Retina (tissue), 1 donor: ENCODE measurements at places on chromosomes 4 and X.

DNA sequence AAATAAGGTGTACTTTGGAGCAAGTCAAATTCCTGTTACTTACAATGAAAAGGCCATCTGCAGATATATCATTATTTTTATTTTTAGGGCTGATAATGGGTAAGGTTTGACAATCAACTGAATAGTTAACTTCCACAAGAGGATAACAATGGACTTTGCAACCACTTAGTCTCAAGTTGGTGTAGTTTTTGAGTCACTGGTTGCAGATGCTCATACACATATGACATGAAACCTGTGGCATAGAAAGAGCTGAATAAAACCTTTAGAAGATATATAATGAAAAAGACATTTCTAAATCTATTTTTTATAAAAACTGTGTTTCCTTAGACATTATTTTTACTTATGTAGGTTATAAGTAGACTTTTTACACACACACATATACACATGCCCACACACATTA, 2110.9 kb downstream of the PCDH7 start:
- no peak for DNase-seq

DNA sequence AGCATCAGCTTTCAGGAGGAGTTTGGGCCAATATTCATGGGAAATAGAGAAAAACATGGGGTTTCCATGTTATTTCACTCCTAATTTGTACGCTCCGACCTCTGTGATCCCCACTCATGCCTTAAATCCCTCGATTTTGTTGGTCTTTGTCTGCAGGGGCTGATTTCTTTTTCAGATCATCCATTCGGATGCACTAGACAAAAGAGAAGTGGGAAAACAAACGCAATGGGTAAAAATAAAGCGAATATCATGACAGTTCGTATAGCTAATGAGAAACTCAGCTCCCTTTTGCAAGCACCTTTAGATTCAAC, 139.1 kb upstream of the PLAC1 start:
- DNase-seq: no peak

- DNase-seq: no peak
Measured at GRCh38 chr4:8188743-8189550, 10.1 kb upstream of the SH3TC1 start.

- no peak for DNase-seq
Measured at GRCh38 chr4:152926959-152927358, 9.2 kb upstream of the FHDC1 start.

GRCh38 chr4:70979445-70980008, 13.9 kb upstream of the DCK start:
- DNase-seq: no peak

- DNase-seq: no peak
Measured at GRCh38 chrX:12824944-12825343, 33.7 kb downstream of the PRPS2 start.

GRCh38 chrX:79368441-79368840, 1.3 kb upstream of the ITM2A start:
- DNase-seq: no peak

GRCh38 chr4:57156242-57156990, 46.2 kb upstream of the IGFBP7 start:
- no peak for DNase-seq

GRCh38 chr4:6703786-6704185, 5.9 kb downstream of the MRFAP1L1 start:
- no peak for DNase-seq

DNA sequence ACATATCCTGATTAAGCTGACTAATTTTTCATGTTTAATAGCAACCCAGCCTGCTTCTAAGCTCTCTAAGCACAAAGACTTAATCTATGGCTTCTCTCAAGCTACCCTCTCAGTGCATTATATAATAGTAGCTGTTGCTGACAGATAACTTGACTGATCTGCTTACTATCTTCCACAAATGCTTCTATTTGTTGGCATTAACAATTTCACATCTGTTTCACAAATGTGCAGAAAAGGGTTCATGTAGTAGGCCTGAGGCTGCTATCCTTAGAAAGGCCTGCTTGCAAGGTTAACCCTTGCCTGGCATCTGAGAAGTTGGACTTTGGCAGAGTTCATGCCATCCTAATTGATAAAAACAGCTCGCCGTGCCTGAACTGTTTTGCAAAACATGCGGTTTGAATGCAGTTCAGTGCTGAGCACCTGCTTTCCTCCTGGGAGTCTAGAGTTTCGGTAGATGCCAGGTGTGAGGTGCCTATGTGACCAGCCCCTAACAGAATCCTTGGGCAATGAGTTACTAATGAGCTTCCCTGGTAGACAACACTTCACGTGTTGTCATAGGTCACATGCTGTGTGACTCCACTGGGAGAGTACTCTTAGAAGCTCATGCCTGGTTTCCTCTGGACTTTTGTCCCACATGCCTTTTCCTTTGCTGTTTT, 68.4 kb downstream of the NSG1 start:
- no peak for DNase-seq

DNA sequence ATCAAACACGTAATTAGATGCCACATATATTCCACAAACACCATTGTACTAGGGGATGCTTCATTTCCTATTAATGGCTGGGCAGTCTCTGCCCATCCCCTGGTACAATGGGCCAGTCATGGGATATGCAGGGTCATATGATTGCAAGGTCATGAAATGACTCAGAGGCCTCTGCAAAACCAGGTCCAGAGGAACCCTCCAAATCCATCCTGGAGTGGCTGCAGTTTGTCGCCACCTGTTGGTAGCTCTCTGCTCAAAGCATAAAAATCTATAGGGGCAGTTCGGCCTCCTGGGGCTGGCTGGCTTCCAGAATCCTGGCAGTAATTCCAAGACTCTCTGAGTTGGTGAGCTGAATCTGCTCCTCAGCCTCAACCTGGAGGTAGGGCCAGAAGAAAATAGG, 22.9 kb upstream of the PUDP start:
- no peak for DNase-seq

- DNase-seq: no peak
Measured at GRCh38 chrX:40871385-40872082, 136.2 kb upstream of the MED14 start.

GRCh38 chrX:53075011-53075410, 7.2 kb upstream of the TSPYL2 start:
- peak; percentile 21 for DNase-seq

GRCh38 chr4:37754410-37755185, 68.4 kb upstream of the RELL1 start:
- DNase-seq: no peak

DNA sequence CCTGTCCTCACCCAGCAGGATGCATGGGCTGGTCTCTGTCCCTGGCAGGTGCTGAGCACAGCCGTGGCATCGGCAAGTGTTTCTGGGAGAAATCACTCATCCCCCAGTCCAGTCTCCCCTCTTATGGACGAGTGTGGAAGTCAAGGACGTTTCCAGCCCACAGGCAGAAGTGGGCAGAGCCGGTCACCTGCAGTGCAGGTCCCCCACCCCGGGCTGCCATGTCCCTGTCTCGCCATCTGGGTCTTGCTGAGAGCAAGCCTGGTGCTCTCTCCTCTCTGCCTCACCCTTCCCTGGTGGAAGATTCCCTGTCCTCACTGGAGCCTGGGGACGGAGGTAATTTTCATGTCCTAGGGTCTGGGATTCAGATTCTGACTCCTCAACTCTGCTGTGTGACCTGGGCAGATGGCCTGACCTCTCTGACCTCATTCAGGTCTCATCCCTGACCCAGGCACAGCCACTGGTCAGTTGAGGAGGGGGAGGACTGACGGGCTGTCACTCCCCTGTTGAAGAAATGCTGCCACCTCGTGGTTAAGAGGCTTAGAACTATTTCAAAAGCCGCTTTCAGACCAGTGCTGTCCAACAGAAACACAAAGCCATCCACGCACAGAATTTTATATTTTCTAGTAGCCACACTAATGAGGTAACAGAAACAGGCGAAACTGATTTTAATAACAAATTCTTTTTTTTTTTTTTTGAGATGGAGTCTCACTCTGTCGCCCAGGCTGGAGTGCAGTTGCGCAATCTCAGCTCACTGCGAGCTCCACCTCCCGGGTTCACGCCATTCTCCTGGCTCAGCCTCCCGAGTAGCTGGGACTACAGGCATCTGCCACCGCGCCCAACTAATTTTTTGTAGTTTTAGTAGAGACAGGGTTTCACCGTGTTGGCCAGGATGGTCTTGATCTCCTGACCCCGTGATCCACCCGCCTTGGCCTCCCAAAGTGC, 1.8 kb downstream of the CPZ start:
- DNase-seq: peak; percentile 80

DNA sequence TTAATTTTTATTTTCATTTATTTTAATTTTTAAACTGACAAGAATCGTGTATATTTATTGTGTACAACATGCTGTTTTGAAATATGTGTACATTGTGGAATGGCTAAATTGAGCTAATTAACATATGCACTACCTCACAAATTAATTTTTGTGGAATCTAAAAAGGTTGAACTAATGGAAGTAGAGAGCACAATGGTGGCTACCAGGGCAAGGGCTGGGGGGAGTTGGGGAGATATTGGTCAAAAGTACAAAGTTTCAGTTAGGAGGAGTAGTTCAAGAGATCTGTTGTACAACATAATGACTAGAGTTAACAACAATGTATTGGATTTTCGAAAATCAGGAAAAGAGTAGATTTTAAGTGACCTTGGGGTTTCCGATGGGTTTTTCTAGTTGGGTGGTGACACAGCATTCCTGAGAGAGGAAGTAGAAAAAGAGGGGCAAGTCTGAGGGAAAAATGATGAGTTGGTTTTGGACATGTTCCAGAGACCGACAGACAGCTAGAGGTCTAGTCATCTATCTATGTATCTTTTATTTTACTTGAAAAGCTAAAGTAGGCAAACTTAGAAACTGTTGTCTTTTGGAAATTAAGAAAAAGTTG, 23.2 kb downstream of the APOO start:
- no peak for DNase-seq

- DNase-seq: no peak
Measured at GRCh38 chrX:131424895-131425294, 119.0 kb upstream of the OR13H1 start.

DNA sequence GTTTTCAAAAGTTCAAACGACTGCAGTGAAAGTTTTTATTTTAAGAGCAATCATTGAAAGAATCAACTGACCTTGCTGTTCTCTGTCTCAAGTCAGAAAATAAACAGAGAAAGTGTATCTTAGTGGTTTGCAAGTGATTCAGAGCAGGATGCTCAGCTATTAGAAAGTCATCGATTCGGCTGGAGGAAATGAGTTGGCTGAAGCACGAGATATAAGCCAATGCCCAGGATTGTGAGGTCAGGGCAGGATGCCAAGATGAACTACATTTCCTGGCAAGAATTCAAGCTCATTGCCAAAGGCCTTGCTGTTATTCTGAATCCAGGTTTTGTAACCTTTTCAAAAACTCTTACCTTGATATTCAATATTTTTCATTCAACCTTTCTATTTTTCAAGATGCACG, 541.4 kb upstream of the BOD1L1 start:
- DNase-seq: no peak

GRCh38 chr4:117135634-117136354, 50.4 kb upstream of the TRAM1L1 start:
- no peak for DNase-seq

DNA sequence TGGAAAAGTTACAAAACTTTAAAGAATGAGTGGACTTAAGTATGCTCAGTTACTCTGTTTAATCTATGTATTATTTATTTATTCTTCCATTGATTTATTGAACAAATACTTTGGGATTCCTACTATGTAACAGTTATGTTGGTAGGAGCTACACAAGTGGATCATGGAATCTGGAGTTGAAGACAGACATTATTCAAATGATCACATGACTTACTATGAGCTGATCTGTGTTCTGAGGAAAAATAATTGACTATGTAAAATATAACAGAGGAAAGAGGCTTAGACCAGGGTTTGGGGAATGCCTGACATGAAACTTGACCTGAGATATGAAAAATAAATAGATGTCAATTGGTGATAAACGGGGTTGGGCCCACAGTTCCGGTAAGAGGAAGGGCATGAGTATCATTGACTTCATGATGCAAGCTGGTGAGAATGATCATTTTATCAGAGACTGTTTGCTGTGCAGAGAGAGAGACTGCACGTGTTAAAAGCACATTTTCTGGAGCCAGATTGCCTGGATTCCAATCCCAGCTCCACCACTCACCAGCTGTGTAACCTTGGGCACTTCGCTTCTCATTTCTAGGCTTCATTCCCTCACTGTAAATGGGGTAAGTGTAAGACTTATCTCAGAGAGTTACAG, 179.0 kb downstream of the SPCS3 start:
- DNase-seq: no peak

- DNase-seq: no peak
Measured at GRCh38 chrX:115582616-115583495, 21.9 kb downstream of the PLS3 start.

- no peak for DNase-seq
Measured at GRCh38 chr4:184896868-184897715, 71.3 kb upstream of the ACSL1 start.

GRCh38 chr4:83036991-83037665, 2.1 kb downstream of the COPS4 start:
- DNase-seq: no peak

DNA sequence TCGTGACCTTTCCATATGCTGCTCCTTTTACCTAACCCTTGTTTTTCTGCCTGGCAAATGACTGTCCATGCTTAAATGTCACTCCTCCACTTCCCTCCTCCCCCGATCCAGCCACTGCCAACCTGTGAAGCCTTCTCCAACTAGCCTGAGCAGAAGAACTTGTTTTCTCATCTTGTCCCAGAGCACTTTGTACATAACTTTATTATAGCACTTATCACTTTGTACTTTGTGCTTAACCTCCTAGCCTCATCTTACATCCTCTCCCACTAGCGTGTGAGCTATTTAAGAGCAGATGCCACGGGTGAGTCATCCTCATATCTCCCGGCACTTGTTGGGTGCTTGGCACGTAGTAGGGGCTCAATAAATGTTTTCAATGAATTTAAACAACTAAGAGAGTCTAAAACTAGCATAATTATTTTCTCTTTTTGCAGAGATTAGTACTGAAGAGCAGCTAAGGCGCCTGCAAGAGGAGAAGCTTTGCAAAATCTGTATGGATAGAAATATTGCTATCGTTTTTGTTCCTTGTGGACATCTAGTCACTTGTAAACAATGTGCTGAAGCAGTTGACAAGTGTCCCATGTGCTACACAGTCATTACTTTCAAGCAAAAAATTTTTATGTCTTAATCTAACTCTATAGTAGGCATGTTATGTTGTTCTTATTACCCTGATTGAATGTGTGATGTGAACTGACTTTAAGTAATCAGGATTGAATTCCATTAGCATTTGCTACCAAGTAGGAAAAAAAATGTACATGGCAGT, 46.9 kb downstream of the XIAP start:
- no peak for DNase-seq

GRCh38 chr4:139630991-139631390, 34.6 kb upstream of the MGST2 start:
- no peak for DNase-seq

- no peak for DNase-seq
Measured at GRCh38 chr4:3518511-3518880, 13.7 kb downstream of the LRPAP1 start.

DNA sequence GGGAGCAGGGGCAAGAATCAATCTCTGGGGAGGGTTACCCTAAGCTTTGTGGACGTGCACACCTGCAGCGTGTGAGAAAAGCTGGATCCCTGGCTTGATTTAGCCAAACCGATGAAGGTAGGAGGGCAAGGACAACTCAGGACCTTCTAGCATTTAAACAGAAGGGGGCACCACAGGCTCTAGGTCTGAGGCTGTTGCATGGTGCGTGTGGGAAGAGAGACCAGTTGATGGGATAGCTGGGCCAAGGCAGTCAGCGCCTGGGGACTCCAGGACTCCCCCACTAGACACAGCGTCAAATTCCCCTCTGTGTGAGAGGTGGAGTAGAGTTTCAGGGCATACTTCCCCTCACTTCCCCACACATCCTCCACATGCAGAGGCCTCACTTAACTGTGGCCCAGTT, 4.3 kb downstream of the GABRQ start:
- peak; percentile 43 for DNase-seq
